ENCODE measurements at places on chromosomes 6 and 20.

DNA sequence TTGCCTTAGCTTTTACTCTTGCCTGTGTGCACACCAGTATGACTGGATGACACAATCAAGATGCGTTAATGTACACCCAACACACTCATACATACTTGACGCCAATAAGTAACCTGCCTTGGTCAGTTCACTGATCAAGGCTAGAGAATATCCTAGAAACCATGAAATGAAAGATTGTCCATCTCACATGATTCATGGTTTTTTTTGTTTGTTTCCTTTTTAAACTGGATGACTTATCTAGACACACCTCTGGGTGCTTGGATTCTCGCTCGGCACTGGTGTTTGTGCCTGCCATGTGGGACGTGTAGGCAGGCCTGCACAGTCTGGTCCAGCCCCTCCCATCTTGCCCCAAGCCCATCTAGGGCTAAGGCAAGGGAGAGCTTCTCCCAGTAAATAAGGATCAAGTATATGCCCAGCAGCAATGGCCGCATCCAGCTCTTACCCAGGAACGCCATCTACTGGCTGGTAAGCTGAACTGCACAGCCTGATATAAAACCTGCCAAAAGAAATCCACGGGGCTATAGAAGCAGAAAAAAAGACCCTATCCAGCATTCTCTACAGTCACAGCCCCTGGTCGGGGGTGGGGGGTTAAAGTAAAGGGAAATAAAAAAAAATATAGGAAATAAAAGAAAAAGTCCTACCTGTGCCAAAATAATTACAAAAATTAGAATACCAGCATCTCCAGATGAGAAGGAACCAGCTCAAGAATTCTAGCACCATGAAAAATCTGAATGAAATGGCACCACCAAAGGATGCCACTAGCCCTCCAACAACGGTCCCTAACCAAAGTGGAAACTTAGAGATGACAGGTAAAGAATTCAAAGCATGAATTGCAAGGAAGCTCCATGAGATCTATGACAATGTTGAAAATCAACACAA, 73.3 kb downstream of the OTOR start:
- DNase-seq: peak; percentile 58

DNA sequence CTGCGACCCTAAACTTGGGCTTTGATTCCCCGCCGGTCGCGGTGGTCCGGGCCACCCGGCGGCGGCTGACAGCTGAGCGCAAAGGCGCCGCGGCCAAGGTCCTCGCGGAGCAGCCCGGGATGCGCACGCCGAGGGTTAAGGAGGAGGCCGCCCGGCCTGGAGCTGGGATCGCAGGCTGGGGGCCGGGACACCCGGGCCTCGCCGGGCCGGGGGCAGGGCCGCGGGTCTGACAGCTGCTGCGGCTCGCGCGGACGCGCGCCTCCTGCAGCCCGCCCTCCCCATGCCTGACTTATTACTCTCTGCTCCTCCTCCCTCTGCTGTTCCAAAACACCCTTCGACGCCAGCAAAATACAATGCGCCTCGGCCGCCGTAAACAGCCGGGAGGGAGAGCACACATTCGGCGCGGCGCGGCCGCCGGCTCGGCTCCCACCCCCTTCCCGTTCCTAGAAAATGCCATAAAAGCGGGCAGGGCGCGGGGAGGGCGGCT, 746 bp downstream of the BACH2 start:
- DNase-seq: peak; percentile 66

- DNase-seq: no peak
Measured at GRCh38 chr6:4853349-4853748, 77.1 kb downstream of the CDYL start.

DNA sequence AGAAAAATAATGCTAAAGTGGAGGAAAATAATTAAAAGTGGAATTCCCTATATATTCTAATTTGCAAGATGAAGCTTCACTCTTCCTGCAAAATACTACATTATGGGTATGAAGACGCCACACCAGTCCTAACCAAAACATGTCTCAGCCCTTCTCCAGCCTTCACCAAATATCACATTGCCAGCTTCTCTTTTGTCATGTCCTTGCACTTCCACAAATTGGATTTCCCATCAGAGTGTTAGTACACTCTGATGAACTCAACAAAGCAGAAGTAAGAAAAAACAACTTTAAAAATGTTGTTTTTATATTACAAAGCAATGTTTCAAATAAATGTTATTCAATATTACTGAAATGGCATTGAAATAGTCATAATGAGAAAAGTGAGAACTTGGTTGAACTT, 62.4 kb upstream of the RNF146 start:
- no peak for DNase-seq

DNA sequence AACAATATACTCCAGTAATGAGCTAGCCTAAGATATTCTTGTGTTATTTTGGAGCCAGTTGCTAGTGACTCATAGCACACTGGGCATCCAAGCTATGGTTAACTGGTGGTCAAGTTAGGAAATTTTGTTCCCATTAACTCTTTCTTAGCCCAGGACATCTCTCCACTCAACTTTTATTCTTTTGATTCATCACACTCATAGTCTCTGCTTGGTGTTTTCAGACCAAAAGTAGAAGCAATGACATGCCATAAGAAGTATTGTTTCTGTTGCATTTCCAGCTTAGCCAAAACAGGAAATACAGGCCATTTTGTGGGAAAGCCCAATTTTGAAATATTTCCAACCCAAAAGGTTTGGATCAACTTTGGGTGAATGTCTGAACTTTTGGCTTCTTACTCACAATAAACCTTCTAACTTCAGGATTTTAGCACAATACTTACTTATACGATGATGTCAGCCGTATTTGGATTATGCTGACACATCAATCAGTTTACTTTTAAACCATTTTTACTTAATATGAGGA, 31.6 kb upstream of the CCN2 start:
- peak; percentile 92 for DNase-seq

GRCh38 chr20:15848126-15848525, 725.1 kb downstream of the KIF16B start:
- DNase-seq: no peak

GRCh38 chr6:7413151-7413823, 23.7 kb downstream of the RIOK1 start:
- no peak for DNase-seq

DNA sequence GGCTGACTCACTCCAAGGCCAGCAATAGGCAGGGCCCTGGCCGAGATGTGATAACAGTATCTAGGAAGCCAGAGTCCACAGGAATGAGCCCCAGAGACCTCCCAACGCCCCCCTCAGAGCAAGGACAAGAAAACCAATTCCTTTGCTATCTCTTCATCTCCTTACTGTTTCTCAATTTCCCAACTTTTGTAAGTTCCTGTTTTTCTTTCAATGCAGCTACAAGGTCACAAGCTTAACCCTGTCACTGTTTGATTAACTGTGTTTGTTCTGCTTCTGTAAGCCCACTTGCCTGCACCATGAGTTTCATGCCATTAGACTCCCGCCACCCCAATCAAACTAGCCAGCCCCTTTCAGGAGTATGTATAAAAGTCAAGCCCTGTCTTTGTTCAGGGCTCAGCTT, 3.5 kb downstream of the FKBP1C start:
- DNase-seq: no peak

DNA sequence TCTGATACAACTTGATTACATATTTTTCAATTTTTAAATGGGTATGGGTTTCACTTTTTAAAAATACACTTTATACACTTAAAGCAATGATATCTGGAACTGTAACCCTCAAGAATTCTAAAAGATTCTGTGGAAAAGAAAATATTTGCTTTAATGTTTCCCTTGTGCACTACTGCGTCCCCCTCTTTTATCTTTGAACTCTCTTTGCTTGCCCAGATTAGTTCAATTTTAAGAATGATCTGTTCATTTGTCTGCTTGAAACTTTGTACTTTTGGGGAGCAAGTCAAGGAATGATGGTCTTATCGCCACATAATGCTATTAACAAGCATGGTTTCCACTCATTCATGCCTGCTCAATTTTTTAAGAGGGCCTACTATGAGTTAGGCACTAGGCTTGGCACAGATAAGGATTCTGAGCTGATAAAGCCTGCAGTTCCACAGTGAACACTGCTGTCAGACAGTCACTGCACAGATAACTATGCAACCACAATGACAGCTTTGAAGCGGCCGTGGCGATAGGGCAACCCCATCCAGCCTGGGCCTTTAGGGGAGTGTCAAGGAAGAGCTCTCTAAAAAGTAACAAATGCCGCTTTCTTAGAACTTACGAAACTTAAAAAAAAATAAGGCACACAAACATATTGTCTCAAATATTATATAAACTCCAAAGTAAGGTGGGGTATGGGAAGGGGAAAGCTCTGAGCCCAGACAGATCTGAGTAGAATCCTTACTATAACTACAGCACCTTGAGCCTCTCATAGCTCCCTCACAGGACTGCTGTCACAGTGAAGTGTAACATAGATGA, 29.7 kb downstream of the FYN start:
- no peak for DNase-seq

DNA sequence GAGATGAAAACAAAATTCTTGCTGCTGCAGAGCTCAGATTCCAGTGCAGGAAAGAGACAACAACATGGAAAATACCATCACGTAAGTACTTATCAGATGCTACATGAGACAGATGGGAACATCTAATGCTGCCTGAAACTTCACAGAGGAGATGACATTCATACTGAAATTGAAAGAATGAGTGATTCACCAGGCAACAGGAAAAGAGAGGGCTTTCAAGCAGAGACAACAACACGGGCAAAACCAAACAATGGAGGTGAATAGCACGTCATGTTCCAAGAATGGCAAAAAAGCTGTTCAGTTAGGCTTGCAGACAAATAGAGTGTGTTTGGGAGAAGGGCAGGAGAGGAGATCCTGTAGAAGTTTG, 39.3 kb downstream of the GTF2H5 start:
- peak; percentile 36 for DNase-seq

GRCh38 chr6:170134031-170134470, 156.8 kb downstream of the DLL1 start:
- peak; percentile 67 for DNase-seq

DNA sequence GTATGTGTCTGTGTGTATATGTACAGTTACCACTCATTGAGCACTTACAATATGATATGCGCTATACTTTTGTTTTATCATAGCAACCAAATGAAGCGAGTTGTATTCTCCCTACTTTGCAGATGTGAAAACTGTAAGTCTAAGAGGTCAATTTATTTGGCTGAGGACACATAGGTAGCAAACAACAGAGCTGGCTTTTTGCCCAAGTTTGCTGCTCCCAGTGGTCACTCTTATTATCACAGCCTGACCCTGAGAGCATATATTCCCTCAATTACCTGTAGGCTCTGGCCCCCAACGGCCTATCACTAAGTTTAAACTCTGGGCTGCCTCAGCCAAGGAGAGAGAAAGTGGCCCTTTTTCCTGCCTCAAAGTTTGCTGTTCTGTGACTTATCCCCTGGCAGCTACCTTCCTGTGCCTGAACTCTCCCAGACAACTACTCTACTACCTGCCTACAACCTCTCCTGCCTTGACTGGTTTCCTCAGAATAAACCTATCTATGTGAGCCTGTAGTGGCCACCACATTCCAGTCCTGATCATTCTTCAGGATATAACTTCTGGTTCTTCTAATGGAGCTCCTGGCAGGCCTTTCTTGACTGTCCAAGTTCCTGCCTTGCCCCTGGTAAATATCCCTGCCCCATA, 221.8 kb downstream of the FRK start:
- DNase-seq: peak; percentile 31

DNA sequence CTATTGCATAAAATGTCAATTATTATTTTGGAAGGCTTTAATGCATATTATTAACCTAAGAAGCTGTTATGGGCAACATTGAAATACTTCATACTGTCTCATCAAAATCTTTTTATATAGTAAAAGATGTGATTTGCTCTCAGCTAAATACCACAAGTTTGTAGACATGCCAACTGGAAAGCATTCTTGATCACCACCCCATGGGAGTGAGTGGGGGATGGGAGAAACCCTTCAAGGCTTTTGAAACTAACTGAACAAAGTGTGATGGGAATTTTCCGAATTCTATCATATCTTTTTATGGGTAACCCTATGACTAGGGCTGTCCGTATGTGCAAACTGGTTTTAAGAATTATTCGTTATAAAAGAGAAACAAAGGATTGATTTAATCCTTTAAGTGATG, 377.3 kb upstream of the JAG1 start:
- peak; percentile 23 for DNase-seq

- DNase-seq: no peak
Measured at GRCh38 chr6:17478223-17478907, 85.0 kb downstream of the CAP2 start.

DNA sequence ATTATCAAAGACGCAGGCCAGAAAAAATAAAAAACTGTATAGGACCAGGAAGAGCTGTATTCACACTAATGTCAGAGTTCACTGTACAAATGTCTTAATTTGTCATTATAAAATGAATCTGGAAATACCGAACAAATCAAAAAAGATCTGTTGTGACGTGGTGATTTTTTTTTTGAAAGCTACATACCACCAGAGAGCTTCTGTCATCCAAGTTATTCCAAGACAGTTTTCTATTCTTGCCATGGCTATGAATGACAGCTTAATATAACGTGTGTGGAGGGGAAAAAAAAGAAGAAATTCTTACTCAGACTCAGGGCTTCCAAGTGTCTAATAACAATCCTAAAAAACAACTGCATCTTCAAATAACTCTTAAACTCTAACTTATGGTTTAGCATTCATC, 328.8 kb upstream of the BTBD3 start:
- no peak for DNase-seq

GRCh38 chr6:158638324-158638854, 6.2 kb downstream of the DYNLT1 start:
- no peak for DNase-seq

DNA sequence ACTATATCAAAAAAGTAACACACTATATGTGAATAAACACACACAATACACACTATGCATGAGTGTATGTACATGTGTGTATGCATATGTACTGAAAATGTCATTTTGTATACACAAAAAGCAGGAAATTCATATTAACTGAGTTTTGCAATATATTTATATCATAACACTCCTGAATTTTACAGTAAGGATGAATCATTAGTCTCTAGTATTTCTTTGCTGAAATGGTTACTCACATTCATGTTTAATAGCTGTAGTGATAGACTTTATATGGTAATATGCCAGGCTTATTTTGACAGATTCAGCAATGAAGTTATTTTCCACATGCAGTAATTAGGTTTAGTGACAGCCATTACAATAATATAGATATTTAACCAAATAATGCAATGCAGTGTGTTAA, 1216.2 kb upstream of the CITED2 start:
- DNase-seq: peak; percentile 42

- peak; percentile 95 for DNase-seq
Measured at GRCh38 chr6:112683926-112684325, 336.8 kb downstream of the RFPL4B start.

Measured in cardiac fibroblast (primary cell).